ENCODE measurements at places on chromosomes 6 and 20.

GRCh38 chr6:77926198-77926751 lies 273.4 kb downstream of the MEI4 start:
- DNase-seq, result no peak

DNA sequence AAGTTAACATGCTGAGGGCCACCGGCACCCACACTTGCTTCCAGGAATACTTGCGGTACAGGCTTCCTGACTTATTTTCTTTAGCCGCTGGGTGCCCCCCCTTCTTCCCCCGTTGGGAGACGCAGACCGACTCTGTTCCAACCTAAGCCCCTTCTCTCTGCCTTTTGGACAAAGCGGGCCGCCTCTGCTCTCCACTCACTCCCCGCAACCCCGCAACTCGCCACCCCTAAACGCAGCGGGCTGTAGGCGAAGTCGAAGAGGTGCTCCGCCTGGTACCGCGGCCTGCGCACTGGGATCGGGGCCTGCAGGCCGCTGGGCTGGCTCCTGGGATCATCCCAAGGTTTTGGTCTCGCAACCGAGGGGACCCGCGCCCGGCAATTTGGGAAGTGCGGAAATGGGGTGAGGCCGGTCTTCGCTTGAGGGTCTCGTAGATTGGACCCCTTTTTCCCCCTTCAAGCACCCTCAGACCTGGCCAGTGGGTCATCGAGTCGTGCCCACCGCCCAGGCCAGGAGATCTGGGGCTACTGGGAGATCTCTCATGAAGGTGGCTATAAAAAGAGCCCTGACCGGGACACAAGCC lies 4.7 kb upstream of the FOXF2 start:
- no peak for DNase-seq

DNA sequence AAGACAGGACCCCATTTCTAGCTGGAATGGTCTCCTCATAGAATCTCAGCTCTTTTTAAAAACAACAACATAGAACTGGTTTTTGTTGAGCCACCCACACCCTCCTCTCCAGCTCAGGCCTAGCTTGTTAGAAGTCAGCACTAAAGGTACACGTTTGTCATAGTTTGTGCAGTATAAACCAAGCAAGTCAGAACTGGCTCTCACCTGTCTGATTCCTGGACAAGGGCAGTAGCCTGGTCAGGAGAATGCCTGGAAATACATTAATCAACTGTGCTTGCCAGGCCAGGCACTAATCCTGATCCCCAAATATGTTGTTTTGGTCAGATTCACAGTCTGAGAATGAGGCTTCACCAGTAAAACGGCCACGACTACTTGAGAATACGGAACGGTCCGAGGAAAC lies 296.7 kb downstream of the ZFAND3 start:
- DNase-seq, result no peak

- DNase-seq, result no peak
Observed at GRCh38 chr6:168596344-168596743, 155.4 kb downstream of the SMOC2 start.

- peak; percentile 70 for DNase-seq
Observed at GRCh38 chr6:17967668-17968518, 19.5 kb downstream of the KIF13A start.

- peak; percentile 27 for DNase-seq
Observed at GRCh38 chr20:46021361-46022359, 7.4 kb upstream of the SLC12A5 start.

DNA sequence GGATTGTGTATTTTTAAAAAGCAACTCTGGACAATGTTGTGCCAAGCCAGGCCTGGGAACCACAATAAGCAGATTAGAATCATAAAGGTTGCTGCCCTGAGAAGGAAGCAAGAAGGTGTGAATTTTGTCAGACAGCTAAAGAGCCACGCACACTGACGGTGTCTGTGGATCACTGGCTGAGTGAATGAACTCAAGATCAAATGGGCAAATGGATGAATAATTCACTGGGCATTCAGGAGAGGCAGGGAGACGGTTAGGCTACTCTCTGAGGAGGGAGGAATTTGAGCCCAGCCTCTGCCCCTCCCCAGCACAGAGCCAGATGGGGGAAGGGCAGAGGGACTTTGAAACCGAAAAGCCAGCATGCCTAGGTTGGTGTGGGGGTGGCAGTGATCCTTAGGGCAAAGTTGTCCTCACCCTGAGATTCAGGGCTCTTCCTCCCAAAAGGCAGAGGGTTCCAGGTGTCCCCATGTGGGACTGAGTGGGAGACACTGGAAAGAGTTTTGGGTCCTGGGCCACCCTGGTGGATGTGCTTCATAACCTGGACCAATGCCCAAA lies 19.5 kb upstream of the SLC22A7 start:
- peak; percentile 84 for DNase-seq

DNA sequence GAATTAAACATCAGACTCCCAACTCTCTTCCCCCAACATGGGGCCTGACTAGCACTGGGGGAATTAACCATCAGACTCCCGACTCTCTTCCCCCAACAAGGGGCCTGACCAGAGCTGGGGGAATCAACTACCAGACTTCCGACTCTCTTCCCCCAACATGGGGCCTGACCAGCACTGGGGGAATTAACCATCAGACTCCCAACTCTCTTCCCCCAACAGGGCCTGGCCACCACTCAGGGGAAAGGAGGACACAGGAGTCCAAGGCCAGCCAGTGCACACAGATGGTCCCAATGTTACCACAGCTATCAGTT lies 13.1 kb downstream of the CST7 start:
- DNase-seq, result no peak

- DNase-seq, result peak; percentile 35
Observed at GRCh38 chr6:139500977-139501376, 126.5 kb upstream of the CITED2 start.

DNA sequence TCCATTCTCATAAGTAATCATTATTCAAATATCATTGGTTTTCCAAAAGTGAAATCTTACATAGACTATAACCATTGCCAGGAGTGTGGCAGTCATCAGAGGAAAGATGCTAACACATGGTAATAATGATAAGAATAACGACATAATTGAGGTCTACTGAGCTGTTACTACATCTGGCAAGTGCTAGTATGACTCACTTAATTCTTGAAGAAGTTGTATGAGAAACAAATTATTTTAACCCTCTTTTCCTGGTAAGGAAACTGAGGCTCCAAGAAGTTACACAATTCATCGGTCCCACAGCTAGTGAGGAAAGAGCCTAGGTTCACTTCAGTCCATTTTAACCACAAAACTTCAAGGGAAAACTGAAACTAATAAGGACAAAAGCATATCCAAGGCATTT lies 335.6 kb upstream of the BTBD3 start:
- DNase-seq, result no peak

GRCh38 chr6:135296715-135297114 lies 115.6 kb downstream of the MYB start:
- no peak for DNase-seq

GRCh38 chr6:168098431-168098861 lies 19.4 kb upstream of the FRMD1 start:
- DNase-seq, result no peak

DNA sequence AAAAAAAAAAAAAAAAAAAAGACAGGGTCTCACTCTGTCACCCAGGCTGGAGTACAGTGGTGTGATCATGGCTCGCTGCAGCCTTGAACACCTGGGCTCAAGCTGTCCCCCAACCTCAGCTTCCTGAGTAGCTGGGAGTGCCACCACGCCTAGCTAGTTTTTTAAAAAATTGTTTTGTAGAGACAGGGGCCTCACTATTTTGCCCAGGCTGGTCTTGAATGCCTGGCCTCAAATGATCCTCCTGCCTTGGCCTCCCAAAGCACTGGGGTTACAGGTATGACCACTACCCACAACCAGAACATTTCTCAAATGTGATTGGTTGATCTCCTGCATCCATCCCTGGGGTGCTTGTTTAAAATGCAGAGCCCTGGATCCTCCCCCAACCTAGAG lies 5.6 kb upstream of the RBCK1 start:
- DNase-seq, result no peak

GRCh38 chr6:15339081-15339480 lies 93.2 kb downstream of the JARID2 start:
- no peak for DNase-seq

DNA sequence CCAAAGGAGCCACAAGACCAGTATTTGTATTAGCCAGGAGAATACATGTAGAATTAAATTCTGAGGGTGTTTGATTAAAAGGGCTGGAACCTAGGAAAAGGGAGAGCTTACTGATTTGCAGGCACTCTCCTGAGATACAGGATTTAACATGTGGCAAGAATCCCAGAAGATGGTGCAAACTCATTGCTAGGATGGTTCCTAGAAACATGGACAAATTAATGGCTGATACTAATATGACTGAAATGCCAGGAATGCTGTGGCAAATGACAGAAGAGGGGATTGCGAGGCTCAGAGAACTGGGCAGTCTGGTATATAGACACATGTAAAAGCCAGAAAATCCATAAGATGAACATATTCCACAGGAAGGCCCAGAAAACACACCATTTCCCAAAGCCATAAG lies 118.1 kb downstream of the RWDD2A start:
- peak; percentile 5 for DNase-seq

DNA sequence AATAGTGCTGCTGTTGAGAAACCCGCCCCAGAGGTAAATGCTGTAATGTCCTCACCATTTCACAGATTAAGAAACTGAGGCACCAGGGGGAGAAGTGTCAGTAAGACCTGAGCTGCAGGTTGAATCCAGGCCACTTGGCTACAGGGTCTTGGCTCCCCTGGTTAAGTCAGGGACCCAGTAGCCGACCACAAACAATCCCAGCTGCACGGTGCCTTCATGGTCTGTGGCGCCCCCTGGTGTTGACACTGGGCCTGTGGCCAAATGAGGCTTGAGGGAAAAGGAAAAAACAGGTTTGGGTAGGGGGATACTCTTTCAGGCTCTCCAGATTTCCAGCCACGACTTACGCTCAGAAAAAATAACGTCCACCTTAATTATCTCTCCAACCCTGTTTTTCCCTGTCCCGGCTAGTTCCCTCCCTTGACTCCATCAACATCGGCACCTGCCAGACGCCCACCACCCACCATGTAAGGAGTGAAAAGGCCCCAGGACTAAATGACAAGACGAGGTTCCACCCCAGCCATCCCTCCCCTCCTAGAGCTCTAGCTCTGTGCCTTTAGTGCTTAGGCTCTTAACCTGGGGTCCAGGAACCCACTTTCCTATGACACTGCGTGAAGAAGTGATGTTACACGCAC lies 47.7 kb upstream of the POLR1H start:
- DNase-seq, result peak; percentile 21

- no peak for DNase-seq
Observed at GRCh38 chr6:13507306-13507860, 20.0 kb upstream of the GFOD1 start.

DNA sequence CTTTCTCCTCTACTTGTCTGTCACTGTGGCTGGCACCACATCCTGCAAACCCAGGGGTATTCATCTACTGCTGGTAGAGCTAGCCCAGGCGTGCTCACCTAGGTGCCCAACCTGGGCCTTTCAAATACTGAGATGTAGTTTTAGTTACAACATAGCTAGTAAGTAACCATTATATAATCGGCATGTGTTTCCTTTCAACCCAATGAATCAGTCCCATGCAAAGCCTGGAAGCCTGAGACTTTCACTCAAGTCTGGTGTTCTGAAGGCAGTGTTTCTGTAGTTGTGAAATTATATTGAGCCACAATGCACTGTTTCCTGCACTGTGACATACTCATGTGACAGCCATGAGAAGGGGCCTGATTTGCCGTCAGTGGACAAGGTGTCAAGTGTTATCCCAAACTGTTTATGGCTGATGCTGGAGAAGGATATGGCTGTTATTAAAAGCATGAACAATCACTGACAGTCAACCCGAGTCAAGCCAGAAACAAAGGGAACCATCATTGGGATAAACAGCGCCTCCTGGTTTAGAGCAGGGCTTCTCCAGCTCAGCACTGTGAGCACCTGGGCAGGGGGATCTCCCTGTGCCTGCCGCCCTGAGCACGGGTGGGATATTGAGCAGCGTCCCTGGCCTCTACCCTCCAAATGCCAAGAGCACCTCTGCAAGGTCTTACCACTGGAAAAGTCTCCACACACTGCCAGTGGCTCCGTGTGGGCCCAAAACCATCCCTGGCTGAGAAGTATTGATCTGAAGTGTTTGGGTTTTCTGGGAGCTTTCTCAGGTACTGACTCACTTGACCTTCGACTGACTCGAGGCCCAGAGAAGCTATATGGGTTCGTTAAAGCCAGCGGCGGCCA lies 1.6 kb downstream of the PSMA7 start:
- DNase-seq, result peak; percentile 37

- no peak for DNase-seq
Observed at GRCh38 chr20:32749914-32750637, 6.8 kb upstream of the COMMD7 start.

DNA sequence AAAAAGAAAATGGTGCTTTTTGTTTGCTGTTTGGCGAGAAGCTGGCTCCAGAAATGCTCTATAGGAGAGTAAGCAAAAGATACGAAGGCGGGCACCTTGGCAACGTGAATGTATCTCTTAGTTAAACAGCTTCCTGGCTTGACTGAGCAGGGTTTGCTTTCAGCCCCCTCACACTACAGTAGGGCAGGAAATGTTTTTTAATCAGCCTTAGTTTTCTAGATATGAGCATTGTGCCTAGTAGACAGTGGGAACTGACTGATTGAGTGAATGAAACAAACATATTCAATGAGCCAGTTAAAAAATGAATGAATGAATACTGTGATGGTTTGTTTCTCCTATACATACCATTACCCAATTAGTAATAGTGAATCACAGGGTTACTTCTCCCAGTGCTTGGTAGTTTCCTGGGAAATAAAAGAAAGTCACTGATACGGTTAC lies 19.9 kb downstream of the CAP2 start:
- DNase-seq, result peak; percentile 68

GRCh38 chr6:109612268-109612667 lies 78.7 kb downstream of the AK9 start:
- no peak for DNase-seq

GRCh38 chr6:39521958-39522357 lies 199.5 kb upstream of the KCNK16 start:
- no peak for DNase-seq

- DNase-seq, result peak; percentile 46
Observed at GRCh38 chr6:160031442-160031841, 62.6 kb downstream of the IGF2R start.

- DNase-seq, result no peak
Observed at GRCh38 chr6:6588924-6589709, 597 bp downstream of the LY86 start.

DNA sequence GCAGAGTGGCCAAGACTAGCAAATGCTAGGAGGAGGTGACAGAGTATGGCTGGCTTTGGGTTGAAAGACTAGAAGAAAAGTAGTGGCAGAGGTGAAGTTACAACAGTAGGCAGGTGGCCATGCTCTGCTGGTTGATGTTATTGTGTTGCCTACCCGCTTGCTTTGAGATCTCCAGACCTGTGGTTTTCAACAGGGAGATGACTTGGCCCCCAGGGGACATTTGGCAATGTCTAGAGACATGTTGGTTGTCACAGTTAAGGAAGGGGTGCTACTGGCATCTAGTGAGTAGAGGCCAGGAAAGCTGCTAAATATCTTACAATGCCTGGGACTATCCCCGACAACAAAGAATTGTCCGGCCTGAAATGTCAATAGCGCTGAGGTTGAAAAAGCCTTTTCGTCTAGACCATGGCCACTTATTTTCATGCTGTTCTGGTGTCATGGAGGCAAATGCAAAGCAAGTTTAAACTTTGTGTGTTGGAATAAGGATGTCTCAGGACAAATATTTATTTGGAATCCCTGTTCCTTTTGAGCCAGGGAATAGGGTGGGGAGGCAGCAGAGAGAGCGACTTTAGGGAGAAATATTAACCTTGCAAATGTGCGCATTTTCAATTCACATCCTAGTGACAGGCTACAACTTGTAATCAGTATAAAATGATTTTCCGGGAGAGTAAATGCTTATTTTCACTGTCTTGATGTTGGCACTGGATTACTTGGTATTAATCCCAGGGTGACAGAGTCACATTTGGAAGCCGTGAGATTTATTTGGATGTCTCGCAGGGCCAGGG lies 203.9 kb downstream of the ZNF217 start:
- no peak for DNase-seq
